ENCODE measurements at places on chromosomes 2 and 18.

GRCh38 chr2:55865096-55865835 is 58.3 kb downstream of the EFEMP1 start:
- DNase-seq, result no peak

DNA sequence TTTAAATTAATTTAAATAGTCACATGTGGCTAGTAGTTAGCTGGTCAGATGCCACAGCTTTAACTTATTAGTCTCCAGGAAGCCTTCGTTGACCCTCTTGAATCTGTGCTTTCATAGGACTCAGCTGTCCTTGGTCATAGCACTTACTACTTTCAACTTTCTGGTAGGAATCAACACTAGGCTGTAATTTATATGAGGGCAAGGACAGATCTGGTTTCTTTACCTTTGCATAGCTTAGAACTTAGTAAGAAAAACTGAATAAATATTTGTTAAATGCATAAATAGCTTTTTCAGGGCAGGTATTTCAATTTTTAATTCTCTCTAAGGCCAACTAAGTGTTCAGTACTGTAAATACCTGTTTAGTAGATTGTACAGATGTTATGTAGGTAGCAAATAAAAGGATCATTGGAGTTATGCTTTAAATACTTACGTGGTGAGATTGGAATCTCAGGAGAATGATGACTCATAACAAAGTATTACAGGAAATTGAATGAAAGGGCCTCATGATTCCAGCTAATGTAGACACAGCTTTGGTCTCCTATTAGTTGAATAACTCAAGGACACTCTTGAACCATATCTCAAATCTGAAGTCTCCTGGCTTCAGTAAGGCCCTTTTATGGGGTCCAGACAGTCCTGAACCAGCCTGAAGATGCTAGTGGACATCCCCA is 2.6 kb downstream of the CLIP4 start:
- DNase-seq, result no peak

GRCh38 chr2:171726847-171727450 is 39.7 kb downstream of the DYNC1I2 start:
- no peak for DNase-seq

- no peak for DNase-seq
These were observed 70.6 kb downstream of the MARCO start for GRCh38 chr2:119012345-119013301.

DNA sequence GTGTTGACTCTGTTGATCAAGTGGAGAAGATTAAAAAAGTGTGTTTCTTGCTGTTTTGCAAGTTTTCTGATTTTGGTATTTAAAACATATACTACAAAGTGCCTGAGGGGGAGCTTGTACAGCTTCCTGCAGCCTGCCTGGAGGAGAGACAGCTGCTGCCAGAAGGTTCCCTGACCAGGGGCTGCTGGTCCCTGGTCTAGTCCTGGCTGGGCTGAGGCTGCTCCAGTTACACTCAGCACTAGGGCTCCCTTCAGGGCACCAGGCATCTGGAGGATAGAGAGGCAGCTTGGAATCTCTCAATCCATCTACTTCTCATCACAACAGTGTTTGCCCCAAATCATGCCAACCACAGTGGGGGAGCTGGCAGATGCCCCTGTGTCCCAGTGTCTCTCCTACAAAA is 4.8 kb downstream of the MC2R start:
- no peak for DNase-seq

DNA sequence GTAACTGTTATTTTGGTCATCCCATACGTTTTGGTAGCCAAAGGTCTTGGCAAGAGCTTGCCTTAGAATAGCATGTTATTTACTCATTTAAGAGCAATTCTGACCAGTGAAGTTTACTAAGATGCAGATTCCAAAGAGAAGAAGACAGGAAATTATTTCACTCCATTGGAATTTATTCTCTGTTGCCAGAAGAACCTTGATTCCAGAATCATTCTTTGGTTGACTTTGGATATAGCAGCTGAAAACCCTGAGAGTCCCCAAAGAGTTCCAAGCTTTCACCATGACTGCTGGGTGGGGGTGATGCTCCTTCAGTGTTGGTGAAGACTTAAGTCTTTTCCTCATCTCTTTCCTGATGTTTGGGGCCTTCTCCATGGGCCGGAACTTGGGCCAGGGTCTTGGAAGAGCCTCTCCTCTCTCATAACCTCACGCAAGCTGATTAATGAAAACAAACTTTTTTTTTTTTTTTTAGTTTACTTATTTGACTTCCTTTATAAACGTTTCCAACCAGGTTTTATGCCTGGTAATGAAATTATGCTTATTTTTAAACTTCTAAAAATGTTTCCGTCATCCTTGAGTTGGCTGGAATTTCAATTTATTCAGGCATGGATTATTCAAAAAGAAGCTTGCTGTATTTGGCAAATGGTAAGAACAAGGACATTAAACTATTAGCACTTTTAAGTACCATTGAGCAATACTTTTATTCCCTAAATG is 192.0 kb downstream of the MTX2 start:
- no peak for DNase-seq

- no peak for DNase-seq
These were observed 199.9 kb downstream of the ARL4C start for GRCh38 chr2:234296991-234297390.

- no peak for DNase-seq
These were observed 244.5 kb downstream of the MEIS1 start for GRCh38 chr2:66679442-66679841.

GRCh38 chr2:40400336-40400953 is 51.4 kb downstream of the SLC8A1 start:
- DNase-seq, result no peak

- DNase-seq, result no peak
These were observed 858 bp downstream of the POLR1B start for GRCh38 chr2:112542984-112543661.

DNA sequence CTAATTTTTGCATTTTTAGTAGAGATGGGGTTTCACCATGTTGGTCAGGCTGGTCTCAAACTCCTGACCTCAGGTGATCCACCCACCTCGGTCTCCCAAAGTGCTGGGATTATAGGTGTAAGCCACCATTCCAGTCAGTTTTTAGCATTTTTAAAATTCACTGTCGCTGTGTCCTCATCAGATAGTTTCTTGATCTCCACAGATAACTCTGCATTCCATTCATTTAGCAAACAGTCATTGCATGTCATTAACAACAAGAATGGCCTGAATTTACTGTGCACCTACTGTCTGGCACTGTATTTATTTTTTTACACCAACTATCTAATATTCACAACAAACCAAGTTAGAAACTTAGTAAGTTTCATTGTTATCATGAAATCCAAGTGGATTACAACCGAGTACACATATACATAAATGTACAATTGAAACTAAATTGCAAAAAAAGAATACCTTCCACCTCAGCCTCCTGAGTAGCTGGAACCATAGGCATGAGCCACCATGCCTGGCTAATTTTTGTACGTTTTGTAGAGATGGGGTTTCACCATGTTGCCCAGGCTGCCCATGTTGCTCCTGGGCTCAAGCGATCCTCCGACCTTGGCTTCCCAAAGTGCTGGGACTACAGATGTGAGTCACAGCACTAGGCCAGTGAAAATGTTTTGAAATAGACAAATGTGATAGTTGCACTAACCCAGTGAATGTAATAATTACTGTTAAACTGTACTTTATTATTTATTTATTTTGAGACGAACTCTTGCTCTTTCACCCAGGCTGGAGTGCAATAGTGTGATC is 4.3 kb downstream of the MCEE start:
- no peak for DNase-seq

DNA sequence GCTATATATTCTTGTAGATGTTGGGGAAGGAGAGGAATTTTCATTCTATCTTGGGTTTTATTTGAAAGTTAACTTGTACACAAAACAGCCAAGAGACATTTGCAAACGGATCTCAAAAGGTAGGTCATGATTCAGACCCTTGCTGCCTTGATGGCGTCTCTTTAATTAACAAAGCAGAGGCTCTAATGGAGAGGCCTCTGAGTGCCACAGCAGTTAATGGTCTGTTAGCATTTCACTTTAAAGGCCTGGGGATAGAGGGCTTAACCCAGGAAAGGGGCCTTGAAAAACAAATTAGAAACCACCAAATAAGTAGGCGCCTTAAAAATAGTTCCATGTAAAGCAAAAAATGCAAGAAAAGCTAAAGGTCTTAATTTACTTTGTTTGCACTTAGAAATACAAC is 836.9 kb upstream of the CELF4 start:
- DNase-seq, result no peak

- DNase-seq, result no peak
These were observed 343.1 kb upstream of the MEX3C start for GRCh38 chr18:51540562-51540961.

GRCh38 chr2:235050980-235051351 is 99.1 kb downstream of the SH3BP4 start:
- DNase-seq, result no peak

DNA sequence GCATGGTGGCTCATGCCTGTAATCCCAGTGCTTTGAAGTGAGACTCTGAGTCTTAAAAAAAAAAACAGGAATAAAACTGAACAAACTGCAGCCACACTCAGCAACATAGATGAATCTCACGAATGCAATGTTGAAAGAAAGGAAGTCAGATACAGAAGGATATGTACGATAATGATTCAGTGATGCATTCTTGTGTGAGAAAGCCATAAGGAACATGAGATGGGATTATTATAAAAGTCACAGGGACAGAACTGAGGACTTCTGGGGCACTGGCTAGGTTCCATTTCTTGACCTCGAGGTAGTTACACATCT is 56.9 kb upstream of the SMAD2 start:
- no peak for DNase-seq

DNA sequence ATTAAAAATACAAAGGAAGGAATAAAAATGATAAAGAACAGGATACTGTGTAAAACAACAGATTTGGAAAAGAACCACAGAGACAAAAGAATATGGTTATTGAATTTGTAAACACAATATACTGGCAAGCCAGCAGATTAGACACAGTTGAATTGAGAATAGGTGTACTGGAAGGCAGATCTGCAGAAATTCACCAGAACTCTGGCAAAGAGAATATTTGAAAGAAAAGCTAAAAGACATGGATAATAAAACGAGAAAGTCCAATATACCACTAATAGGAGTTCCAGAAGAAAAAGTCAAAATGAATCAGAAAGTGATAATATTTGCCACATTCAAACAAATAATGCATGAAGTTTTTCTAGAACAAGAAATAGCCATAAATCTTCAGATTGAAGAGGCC is 11.9 kb upstream of the NEURL3 start:
- DNase-seq, result no peak

GRCh38 chr2:8392098-8392866 is 289.6 kb upstream of the ID2 start:
- no peak for DNase-seq

DNA sequence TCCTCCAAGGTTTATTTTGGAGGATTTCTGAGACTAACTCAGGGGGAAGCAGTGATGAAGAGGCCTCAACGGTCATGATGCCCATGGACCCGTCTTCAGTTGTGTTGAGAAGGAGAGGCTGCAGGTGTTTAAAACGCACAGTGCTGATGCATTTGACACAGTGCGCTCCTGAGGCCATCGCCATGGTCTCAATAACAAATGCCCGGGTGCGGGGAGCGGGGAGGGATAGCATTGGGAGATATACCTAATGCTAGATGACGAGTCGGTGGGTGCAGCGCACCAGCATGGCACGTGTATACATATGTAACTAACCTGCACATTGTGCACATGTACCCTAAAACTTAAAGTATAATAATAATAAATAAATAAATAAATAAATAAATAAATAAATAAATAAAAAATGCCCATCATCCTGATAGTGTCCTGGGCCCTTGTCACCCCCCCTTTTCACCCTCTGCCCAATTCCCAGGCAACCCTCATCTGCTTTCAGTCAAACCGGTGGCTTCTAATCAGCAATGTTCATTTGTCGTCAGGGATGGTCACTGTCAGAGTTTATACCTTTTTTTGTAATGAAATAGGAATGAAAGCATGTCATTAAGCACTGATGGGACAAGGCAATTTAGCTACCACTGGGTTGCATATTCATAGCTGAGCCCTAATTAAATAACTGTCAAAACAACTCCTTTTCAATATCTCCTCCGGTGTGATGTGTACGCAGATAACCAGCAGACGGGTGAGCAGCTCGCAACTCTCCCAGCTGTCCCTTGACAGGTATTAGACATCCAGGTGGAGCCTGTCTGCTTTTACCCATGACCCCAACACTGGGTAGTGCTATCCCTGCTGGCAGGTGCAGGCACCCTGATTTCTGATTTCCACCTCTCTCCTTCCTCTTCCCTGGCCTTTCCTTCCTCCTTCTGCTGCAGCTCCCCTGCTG is 95.9 kb downstream of the KCNF1 start:
- DNase-seq, result no peak

DNA sequence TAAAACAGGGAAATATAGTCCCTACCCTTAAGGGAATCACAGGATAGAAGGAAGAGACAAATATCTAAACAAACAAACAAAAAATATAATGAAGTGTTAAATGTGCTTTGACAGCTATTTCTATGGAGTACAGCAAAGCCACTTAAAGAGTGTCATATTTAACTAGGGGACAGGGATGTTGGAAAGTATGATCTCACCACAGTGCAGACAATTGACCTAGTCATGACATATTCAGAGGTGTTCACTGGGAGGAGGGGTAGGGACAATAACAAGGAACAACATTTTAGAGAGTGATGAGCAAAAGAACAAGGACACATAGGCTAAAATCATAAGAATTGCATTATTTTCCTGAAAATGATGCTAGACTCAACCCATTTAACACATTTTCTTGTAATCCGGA is 107.5 kb downstream of the TMEM163 start:
- DNase-seq, result no peak

GRCh38 chr18:76839086-76839794 is 16.9 kb downstream of the ZNF236 start:
- DNase-seq, result no peak

GRCh38 chr18:9400197-9400596 is 65.6 kb downstream of the TWSG1 start:
- DNase-seq, result no peak

DNA sequence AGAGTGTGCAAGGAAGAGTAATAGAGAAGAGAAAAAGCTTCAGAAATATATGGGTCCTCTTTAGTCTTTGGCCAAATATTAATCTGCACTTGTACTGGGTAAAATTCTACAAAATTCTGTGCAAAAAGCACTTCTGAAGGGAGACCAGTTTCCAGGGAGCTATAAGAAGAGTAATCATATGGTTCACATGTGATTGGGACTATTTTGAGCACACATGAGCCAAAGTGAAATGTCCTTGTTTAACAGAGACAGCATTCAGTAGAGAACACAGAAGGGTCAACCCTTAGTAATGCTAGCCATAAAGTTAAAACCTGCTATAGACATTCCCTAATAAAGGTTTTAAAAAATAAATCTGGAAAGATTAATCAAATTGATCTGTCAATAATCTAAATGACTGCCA is 49.3 kb upstream of the ACVR1C start:
- DNase-seq, result no peak

Measured in CD4-positive, alpha-beta T cell treated with Interleukin-15 for 4 hours (primary cell).